ENCODE measurements at places on chromosomes 7 and 10.

DNA sequence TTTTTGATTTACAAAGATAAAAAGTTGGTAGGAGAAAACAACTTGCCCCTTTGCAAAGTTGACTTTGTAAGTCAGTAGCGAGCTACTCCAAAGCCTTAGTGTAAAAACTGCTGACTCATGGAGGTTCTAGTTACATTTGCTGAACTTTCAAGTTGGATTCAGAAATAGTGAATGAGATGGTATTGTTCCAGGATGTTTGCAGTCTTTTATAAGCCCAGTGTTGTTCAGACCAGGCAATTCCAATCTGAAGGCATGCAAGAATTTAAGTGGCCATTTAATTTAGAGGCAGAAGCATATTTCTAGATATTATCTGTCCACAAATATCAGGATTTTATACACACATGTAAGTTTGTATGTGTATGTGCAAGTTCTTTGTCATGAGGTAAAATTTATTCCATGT, 21.6 kb downstream of the TES start:
- no peak for DNase-seq

DNA sequence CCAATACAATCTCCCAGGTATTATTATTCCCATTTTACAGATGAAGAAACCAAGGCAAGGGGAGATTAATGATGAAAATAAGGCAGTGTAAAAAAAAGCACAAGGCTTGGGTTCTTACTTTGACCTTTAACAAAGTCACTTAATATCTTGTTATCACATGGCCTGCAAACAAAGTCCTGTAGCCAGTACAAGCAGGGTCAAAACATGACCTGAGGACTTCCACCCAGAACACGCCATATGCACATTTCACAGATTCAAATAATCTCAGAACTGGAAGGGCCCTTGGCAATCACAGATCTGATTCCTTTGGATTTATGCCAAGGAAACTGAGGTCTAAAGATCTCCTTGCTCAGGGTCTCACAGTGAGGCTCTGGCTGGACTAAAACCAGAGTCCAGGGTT, 162.1 kb downstream of the KCNMA1 start:
- DNase-seq = no peak

GRCh38 chr10:78905015-78905956, 163.5 kb upstream of the ZMIZ1 start:
- no peak for DNase-seq

DNA sequence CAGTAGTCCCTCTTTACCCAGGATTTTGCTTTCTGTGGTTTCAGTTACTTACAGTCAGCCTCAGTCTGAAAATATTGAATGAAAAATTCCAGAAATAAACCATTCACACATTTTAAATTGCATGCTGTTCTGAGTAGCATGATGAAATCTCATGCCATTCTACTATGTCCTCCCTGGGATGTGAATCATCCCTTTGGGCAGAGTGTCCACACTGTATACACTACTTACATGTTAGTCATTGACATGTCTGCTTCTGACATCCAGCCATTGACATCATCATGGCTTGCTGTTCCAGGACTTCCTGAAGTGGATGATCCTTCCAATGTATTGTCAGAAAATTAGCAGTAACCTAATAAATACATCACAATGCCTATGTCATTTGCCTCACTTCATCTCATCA, 34.6 kb upstream of the MALRD1 start:
- DNase-seq = no peak

DNA sequence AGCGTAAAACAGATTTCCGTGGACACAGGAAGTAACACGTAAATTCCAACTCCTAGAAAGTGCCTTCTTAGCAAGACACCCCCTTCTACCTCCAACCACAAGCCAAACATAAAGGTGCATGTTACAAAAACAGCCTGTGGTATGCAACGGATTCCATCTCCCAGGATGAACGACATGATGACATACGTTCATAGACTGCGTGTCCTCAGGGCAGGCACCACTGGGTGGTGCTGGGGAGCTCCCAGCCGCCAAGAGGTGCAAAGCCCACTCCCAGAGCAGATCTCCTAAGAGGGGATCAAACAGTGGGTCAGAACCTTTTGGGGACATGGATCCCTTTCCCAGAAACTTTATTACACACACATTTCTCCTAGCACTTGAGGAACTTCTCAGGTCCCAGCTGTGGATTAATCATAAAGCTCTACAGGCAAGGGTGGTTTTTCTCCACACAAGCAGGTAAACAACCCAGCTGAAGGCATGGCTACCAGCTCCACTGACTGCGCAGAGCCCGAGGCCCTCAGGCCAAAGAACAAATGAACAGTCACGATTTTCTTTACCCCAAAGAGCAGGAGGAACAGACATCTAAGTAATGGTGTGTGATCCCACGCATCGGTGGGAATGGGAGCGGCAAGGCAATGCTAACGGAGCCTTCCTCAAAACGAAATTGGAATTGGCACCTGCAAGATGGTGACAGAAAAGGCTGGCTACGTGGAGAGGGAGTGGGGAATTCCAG, 13.8 kb downstream of the PSAP start:
- no peak for DNase-seq

DNA sequence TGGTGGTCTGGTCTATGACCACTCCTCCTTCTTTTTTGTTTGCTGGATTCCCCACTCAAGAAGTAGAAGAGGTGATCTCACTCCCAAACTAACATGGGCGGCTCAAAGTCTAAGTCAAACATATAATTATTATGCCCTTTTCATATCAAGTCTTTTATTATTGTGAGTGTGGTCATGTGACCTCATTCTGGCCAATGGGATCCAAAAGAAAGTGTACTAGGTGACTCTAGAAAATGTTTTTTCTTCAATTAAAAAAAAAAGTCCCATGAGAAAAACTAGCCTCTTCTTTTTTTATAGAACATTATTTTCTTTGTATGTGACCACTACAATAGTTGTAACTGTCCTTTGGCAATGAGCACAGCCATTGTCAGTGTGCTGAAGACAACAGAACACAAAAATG, 772.7 kb downstream of the KCNMA1 start:
- no peak for DNase-seq

- DNase-seq = no peak
Observed at GRCh38 chr7:138097064-138097741, 20.9 kb downstream of the AKR1D1 start.

GRCh38 chr10:123331438-123331837, 177.2 kb downstream of the BUB3 start:
- no peak for DNase-seq

DNA sequence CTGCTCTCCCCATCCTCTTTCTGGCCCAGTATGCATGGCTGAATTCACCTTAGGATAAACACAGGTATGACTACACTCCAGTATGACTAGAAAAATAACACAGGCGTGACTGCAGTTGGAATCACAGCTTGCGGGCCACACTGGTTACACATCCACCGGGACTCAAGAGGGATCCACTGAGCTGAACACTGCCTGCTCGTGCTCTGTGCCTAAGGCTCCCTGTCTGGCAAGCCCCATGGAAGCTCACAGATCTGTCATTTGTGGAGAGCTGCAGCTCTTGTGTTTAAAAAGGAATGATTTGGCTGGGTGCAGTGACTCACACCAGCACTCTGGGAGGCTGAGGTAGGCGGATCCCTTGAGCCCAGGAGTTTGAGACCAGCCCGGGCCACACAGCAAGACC, 26.8 kb downstream of the VOPP1 start:
- no peak for DNase-seq

GRCh38 chr7:27442455-27442854, 199.9 kb downstream of the EVX1 start:
- DNase-seq = no peak

DNA sequence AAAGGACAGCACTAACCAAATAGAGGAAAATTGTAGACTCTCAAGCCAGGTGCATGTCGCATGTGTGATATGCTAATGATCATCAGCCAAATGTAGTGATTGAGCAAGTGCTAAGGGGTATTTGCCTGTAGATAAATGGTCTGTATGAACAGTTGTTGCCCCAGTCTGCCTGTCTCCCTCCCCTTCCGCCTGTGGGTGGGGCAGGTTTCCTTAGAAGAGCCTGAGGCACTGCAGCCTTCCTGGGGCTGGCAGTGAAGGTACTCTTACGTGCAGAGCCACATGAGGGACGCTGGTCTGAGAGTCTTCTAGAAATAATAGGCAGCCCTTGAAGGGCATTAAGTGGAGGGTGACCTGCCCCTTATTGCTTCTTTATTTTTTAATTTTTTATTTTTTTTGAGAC, 152.1 kb downstream of the SNX10 start:
- DNase-seq = no peak

Measured in activated T-helper 1 cell treated with anti-CD3 and anti-CD28 coated beads, Interleukin-2, amount 50 U/mL, for 16 hours (primary cell).